ENCODE measurements at places on chromosomes 5 and 9.

- H3K36me3 ChIP-seq: no peaks in the 10 kb centered on the region
- no peak overlapping the region for H3K4me3 ChIP-seq
- no peaks in the 10 kb centered on the region for H3K4me1 ChIP-seq
These were observed 233.2 kb downstream of the SPATA31A1 start for GRCh38 chr9:39588500-39589137.

DNA sequence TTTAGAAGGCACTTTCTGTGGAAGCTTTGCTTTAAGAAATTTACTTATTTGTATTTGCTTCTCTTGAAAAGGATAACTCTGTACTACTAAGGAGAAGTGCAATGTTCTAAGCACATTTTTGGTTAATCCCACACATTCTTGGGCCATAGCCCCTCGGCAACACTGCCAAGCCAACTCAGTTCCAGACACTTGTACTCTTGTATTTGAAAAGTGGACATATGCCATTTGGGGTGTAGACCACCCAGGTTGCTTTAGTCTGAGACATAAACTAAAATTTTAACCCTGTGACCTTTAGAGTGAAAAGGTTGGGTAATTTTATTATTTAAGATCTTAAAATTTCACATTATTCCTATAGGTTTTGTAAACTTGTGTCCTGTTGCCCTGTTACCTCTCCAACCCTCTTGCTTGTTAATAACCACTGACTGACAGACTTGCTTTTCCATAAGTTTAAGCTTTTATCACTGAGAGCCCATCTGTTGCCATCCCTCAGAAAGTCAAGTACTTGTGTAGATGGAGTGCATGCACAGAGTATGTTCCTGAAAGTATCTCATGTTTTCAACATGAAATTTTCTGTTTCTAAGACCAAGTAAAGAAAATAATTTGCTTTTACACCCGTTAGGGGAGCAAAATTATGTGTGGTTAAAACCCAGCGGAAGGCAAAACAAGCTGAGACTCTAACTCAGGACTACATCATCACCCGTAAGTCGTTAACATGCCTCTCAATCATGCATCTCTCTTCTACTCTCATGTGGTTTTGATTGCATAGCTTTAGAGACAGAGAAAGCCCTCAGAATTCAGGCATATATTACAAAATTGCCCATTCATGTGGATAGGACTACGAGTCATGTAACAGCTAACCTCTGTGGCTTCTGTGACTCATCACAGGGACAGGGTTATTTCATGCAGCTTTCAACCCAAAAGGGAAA lies 117.3 kb downstream of the GDNF start:
- H3K4me1 ChIP-seq: peaks cover 15% of the 10 kb centered on the region
- no peak overlapping the region for H3K27ac ChIP-seq
- no peaks in the 10 kb centered on the region for H3K27me3 ChIP-seq
- no peak for DNase-seq
- no peak overlapping the region for H3K4me3 ChIP-seq

DNA sequence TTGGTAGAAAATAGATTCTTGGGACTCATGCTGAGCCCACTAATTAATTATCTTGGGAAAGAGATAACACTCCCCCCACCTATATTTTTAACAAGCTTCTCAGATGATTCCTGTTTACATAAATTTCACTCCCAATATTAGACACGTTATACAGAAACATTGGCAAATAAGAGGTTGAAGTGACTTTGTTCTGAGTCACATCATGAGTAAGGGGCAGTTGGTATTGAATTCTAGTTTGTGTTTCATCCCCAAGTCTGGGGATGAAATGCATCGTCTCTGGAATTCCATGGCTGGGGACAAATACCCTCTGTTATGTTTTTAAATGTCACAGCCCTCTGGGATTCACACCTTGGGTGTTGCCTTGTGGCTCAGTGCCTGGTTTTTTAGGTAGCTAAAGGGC lies 41.0 kb downstream of the BASP1 start:
- H3K4me1 ChIP-seq: no peaks in the 10 kb centered on the region
- H3K27me3 ChIP-seq: no peaks in the 10 kb centered on the region
- DNase-seq: no peak
- no peak overlapping the region for H3K4me3 ChIP-seq

DNA sequence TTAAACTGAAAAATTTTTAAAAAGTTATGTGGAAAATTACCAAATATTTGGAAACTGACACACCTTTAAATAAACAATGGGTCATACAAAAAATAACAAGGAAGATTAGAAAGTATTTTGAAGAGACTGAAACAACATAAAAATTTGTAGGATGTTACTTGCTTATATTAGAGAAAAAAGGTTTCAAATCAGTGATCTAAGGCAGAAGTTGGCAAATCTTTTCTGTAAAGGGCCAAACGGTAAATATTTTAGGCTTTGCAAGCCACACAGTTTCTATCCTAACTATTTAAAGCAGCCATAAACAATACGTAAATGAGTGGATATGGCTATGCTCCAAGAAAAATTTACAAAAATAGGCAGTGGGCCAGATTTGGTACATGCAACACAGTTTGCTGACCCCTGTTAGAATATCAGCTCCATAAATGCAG lies 81.3 kb downstream of the OXCT1 start:
- H3K36me3 ChIP-seq: peaks cover 24% of the 10 kb centered on the region
- H3K27ac ChIP-seq: no peak overlapping the region
- no peaks in the 10 kb centered on the region for H3K27me3 ChIP-seq
- DNase-seq: no peak
- H3K4me3 ChIP-seq: no peak overlapping the region

GRCh38 chr5:13346401-13346800 lies 598.1 kb downstream of the DNAH5 start:
- no peak for DNase-seq
- no peak overlapping the region for H3K27ac ChIP-seq
- H3K27me3 ChIP-seq: no peaks in the 10 kb centered on the region
- no peaks in the 10 kb centered on the region for H3K4me1 ChIP-seq
- no peaks in the 10 kb centered on the region for H3K36me3 ChIP-seq

- no peak overlapping the region for H3K4me3 ChIP-seq
- H3K27me3 ChIP-seq: peaks cover 13% of the 10 kb centered on the region
- no peaks in the 10 kb centered on the region for H3K36me3 ChIP-seq
- DNase-seq: no peak
- no peaks in the 10 kb centered on the region for H3K4me1 ChIP-seq
- H3K27ac ChIP-seq: no peak overlapping the region
These were observed 36.3 kb upstream of the UBTD2 start for GRCh38 chr5:172319708-172320441.

DNA sequence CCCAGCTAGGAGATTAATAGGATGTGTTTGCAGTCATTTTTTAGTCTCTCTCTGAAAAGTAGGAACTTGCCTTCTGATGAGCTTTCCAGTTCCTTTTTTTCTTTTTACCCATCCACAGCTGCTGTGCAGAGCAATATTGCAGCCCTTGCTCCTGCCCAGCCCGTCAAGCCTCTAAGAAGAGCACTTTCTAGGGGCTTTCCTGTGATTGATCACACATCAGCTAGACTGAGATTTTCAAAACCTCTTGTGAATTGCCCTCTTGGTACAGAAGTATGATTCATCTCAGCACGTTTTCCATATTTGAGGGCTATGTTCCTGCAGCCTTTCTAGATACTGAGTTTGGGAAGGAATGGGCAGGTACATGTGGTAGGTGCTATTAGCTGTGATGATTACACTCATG lies 93.9 kb downstream of the GALNT10 start:
- no peaks in the 10 kb centered on the region for H3K36me3 ChIP-seq
- H3K4me1 ChIP-seq: peaks cover 35% of the 10 kb centered on the region
- no peak overlapping the region for H3K27ac ChIP-seq
- H3K27me3 ChIP-seq: no peaks in the 10 kb centered on the region
- H3K4me3 ChIP-seq: no peak overlapping the region

- no peaks in the 10 kb centered on the region for H3K4me1 ChIP-seq
- H3K4me3 ChIP-seq: no peak overlapping the region
- no peak for DNase-seq
- no peak overlapping the region for H3K27ac ChIP-seq
- H3K27me3 ChIP-seq: no peaks in the 10 kb centered on the region
These were observed 107.2 kb downstream of the PDE4D start for GRCh38 chr5:59786334-59786805.

DNA sequence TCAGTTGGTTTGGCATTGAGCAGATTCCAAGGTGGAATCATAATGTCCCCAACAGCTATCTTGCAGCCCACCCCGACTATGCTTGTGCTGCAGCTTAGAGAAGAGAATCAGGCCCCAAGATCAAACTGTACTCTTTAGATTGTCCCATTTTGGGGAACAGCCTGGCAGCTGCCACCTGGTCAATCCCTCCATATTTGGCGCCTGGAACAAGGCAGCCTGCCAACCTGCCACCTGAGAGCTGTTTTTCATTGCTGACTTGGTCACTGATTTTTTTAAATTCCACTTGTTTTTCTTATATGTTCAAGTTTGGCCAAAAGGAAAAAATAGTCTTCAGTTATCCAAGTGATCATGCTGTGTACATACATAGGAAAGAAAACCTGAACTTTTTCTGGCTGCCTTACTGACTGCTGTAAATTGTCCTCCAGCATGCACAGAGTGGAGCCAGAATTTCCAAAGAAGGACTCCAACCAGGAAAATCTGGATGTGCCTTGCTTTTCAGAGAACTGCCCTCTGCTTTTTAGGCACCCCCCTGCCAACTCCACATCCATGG lies 504.2 kb downstream of the ENC1 start:
- DNase-seq: no peak
- no peaks in the 10 kb centered on the region for H3K4me1 ChIP-seq
- H3K36me3 ChIP-seq: no peaks in the 10 kb centered on the region
- H3K27ac ChIP-seq: no peak overlapping the region

GRCh38 chr5:88932541-88932940 lies 49.6 kb upstream of the MEF2C start:
- no peak for DNase-seq
- H3K27ac ChIP-seq: no peak overlapping the region
- no peaks in the 10 kb centered on the region for H3K36me3 ChIP-seq
- no peak overlapping the region for H3K4me3 ChIP-seq
